Naive thymus-derived CD8-positive, alpha-beta T cell (primary cell): ENCODE measurements at places on chromosomes 12 and 14. TPM values are rescaled to one million over a fixed set of nuclear protein-coding genes. Genes with fewer than 3 reads are reported as not detected.

HOXC12 gene
- total RNA-seq: not detected

RBMS2 gene
- total RNA-seq: 4.7 TPM

WSCD2 gene
- total RNA-seq: not detected

DDX54 gene
- total RNA-seq: 76.1 TPM

PTPRQ gene
- total RNA-seq: not detected

PTHLH gene
- not detected for total RNA-seq

MTRFR gene
- total RNA-seq: 62.0 TPM

DCN gene
- total RNA-seq: not detected

CPSF2 gene
- 74.4 TPM for total RNA-seq

KRT73 gene
- 10.0 TPM for total RNA-seq

RIN3 gene
- total RNA-seq: 146 TPM

BICD1 gene
- total RNA-seq: 17.6 TPM

FGF6 gene
- not detected for total RNA-seq

DNA sequence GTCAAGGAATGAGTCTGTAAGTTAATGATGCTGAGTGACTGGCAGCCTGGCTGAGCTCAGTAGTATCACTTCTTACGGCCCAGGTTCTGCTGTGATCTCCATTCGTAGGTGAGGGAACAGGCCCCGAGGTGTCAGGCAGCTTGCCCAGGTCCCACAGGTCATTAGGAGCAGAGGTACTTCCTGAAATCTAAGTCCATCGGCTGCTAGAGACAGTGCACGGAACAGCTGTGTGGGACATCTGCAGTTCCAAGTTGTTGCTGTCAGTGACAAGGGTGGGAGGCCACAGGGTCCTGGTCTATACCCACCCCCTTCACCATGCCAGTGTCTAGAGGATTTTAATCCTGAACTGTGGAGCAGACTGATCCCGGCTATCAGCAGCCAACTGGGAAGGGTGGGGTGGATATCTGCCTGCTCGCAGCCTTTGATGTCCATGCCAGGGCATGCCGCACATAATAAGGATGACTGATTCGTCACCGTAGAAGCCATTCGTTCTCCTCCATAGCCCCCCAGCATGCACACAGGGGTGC, 82.3 kb upstream of the RIN3 start:
- no peak for DNase-seq

GRCh38 chr14:77344377-77344996, 23.7 kb downstream of the GSTZ1 start:
- no peak for DNase-seq

GRCh38 chr14:22188318-22188717, 400.7 kb downstream of the DAD1 start:
- no peak for DNase-seq

DNA sequence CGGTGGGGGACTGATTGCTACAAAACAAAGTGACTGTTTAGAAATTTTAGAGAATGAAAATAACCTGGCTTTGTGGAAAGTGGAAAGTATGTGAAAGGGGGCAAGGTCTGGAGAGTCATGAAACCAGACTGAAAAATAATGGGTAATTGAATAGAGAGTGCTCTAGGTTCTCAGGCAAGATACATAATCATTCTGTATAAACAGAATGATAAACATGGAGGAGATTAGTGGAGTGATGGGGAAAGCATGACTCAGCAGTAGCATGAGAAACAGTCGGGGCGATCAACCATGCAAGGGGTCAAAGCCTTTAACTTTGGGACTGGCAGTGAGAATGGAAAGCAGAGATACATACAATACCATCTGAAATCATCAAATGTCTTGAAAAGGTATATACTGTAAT, 332.5 kb downstream of the CCER1 start:
- DNase-seq: no peak

DNA sequence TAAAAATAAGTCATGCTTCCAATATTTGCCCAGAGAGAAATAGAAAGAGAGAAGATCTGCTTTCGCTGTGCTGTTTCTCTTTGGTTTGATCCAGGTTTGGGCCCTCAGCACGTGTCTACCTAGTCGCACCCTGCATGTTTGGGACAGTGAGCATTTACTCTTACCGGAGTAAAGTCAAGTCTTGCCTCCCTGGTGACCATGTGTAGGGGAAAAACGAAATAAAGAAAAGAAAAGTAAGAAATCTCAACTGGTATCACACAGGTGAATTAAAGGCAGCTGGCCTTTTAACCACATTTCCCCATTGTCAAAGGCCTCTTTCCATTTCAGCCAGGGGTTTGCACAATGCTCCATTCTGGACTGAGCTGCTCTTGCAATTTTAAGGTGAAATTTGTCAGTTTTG, 619.4 kb downstream of the VRK1 start:
- DNase-seq: no peak

- no peak for DNase-seq
Observed at GRCh38 chr12:4829793-4830162, 79.9 kb upstream of the KCNA1 start.

- DNase-seq: peak; percentile 74
Observed at GRCh38 chr12:68538726-68539614, 71.7 kb upstream of the RAP1B start.

- no peak for DNase-seq
Observed at GRCh38 chr12:11759899-11760298, 110.4 kb downstream of the ETV6 start.

DNA sequence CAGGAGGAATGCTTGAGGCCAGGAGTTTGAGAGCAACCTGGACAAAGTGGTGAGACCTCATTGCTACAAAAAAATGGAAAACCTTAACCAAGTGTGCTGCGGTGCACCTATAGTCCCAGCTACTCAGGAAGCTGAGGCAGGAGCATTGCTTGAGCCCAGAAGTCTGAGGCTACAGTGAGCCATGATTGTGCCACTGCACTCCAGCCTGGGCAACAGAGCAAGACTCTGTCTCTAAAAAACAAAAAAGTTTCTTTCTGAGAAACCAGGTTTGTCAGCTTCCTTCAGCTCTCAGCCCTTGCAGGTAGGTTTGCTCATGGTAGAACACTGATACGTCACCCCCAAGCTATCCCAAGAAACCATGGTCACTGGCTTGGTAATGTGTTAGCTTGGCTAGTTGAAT, 20.0 kb upstream of the MORN3 start:
- DNase-seq: no peak

GRCh38 chr12:31877884-31878283, 81.3 kb upstream of the RESF1 start:
- DNase-seq: no peak

GRCh38 chr12:27467641-27468040, 21.1 kb downstream of the SMCO2 start:
- no peak for DNase-seq

DNA sequence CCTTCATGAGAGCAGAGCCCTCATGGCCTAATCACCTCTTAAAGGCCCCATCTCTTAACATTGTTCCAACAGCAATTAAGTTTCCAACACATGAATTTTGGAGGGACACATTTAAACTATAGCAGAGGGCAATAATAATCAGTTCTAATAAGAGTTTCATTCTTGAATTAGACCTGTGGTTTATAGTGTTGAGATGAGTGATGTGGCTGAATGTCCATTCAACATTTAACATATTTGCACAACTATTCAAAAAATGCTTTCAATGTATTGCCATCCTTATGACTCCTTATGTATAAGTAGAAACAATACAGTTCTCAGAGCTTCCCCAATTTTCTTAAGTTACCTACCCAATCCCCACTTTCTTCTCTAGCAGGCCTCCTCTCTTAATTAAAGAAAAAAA, 21.5 kb downstream of the KLHL28 start:
- no peak for DNase-seq

DNA sequence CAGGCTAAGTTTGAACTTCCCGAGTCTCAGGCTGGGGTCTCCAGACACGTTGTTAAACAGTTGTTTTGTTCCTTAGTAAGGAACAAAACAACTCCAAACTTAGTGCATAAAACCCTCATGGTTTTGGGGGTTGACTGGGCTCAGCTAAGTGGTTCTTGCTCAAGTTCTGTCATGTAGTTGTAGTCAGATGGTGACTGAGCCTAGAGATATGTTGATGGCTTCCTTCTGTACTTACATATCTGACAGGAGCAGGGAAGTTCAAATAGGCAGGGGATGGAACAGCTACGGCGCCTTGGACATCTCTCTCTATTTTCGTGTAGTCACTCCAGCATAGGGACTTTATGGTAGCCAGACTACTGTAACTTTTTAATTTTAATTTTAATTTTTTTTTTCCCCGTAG, 45.7 kb downstream of the SPATS2 start:
- no peak for DNase-seq

- no peak for DNase-seq
Observed at GRCh38 chr12:121618659-121619233, 7.6 kb upstream of the ORAI1 start.

GRCh38 chr14:92035890-92036289, 4.0 kb downstream of the TRIP11 start:
- DNase-seq: no peak

DNA sequence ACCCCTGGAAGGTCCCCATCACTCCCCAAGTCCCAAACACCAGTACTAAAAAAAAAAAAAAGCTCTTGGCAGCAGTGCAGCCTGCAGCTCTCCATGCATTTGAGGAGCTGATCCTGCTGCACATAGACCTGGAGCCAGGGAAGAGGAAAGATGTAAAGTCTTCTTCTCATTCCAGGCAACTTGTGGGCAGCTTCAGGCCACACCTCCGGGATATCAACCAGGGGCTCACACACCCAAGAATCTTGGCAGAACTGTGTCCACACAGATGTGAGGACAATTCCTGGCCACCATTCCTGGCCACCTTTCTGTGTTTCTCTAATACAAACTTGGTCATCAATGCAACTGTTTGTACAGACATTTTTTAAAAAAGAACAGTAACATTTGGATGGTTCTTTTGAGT, 72.7 kb downstream of the TMEM132C start:
- no peak for DNase-seq

- DNase-seq: no peak
Observed at GRCh38 chr12:2751230-2751629, 43.5 kb upstream of the FKBP4 start.

DNA sequence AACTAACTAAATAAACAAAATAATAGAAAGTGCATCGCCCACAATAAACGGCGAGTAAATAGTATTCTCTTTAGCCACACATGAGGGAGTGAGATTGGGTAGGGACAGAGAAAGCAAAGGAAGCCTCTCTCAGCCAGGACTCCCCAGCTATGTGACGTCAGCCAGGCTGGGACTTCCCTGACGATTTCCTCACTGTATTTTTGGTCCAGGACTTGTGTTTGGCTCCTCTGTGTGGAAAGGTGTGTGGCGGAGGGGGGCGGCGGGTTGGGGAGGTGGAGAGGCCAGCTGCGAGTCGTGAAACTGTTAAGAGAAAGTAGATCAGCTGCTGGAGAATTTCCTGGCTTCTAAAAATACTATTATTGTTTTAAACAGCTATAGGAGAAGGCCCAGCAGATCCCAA, 1124.6 kb downstream of the AACS start:
- DNase-seq: no peak

- DNase-seq: no peak
Observed at GRCh38 chr12:52909331-52909730, 4.5 kb upstream of the KRT8 start.

- no peak for DNase-seq
Observed at GRCh38 chr12:116969615-116970585, 59.1 kb downstream of the FBXW8 start.

DNA sequence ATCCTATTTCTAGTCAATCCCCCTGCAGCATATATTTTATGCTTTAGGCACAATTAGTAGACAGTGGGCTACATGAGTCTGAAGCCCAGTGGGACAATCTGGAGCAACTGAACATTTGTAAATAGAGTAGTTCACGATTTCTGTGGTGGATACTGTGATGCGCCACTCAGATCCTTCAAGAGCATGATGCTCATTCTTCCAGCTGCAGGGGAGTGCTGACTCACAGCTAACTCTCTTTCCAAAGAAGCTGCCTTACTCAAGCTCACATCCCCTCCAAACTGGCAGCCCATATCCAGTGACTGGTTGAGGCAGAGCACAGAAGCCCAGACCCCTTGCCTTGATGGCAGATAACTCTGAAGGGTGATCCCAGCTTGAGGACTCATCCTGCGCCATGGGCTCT, 224.2 kb upstream of the EEA1 start:
- DNase-seq: no peak

DNA sequence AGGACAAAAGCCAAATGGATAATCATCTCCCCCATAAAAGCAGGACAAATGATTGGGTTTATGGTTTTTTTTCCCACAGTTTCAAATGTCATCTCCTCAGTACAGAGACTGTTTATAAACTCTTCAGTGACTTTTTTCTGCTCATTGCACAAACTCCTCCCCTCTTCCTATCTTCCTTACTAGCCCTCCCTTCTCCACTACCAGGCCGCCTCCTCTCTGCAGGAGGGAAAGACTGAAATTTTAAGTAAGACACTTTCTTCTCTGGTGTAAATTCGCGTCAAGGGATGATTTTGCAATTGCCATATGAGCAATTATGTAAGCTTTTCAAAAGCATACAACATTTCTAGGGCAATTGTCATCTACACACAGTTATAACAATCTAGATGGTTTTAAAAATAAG, 37.0 kb downstream of the BTG1 start:
- no peak for DNase-seq

GRCh38 chr12:105221583-105222283, 14.2 kb downstream of the APPL2 start:
- DNase-seq: no peak

DNA sequence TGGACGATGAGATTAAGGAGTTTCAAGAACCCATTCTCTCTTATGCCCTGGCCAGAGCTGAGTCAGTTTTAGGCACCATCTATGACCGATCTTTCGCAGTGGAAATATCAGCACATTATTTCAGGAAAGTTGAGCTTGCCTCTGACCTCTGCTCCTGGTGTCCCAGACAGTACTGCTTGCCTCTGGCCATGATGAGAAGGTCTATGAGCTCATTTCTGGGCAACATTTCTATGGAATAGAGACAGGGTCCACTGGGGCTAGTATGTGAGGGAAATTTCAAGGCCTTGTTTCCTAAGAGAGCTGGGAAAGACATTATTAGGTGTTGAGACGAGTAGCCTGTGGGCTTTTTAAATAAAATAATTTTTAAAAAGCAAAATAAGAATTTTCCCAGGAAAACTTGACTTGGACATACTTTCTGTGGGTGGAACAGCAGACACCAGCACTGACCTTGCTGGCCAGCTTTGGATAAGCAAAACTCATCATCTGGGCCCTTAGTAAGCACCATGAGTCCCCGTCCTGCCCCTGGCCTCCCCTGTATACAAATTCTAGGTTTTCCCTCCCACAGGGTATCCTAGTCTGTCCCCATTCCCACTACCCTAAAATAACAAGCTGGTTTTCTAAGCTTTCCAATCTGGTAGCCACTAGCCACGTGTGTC, 43.4 kb downstream of the DIO2 start:
- DNase-seq: no peak

GRCh38 chr14:68856572-68856971, 63.7 kb upstream of the ZFP36L1 start:
- no peak for DNase-seq

DNA sequence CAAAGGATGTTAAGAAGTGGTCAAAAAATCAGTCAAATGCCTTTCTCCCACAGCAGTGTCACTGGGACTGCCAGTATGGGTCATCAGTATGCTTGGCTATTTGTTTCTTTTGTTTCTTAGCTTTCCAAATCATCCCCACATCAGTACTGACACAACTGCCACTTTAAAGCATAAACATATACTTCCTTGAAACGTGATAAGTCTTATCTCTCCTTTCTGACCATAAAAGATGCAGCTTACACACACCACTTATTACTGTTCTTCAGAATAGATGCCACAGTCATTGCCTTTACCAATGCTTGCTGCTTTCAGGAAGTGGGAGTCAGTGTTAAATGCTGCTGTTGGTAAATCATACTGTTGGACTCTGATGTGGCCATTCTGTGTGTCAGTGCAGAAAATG, 18.6 kb upstream of the GARIN2 start:
- no peak for DNase-seq

GRCh38 chr14:36495666-36496065, 24.4 kb downstream of the NKX2-1 start:
- no peak for DNase-seq

GRCh38 chr12:24015833-24016160, 66.3 kb upstream of the SOX5 start:
- no peak for DNase-seq
